Peyer's patch (tissue), 4 donors: ENCODE measurements at places on chromosomes 11 and 22.

DNA sequence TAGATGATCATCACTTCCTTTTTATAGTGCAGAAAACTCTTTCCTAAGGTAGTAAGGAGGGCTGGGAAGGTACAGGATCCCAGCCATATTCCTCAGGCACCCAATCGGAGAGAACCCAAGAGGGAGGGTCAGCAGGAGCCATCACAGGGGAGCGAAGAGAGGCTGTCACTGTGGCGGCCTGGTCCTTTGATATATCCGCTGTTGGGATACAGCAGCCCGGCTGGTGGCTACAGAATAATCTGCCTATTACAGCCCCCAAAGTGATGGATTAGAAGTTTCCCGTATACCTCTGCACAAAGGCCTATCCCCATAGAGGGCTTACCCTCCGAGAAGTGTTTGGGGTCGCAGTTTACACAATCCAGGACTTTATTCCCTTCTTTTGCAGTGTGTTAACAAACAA, 48.5 kb downstream of the OR4D9 start:
- DNase-seq = no peak

- no peak for DNase-seq
Observed at GRCh38 chr11:117945047-117945810, 16.0 kb upstream of the TMPRSS13 start.

- peak; percentile 80 for DNase-seq
Observed at GRCh38 chr22:36384766-36385481, 2.8 kb downstream of the MYH9 start.

GRCh38 chr22:43363315-43364168, 20.4 kb upstream of the SCUBE1 start:
- no peak for DNase-seq

DNA sequence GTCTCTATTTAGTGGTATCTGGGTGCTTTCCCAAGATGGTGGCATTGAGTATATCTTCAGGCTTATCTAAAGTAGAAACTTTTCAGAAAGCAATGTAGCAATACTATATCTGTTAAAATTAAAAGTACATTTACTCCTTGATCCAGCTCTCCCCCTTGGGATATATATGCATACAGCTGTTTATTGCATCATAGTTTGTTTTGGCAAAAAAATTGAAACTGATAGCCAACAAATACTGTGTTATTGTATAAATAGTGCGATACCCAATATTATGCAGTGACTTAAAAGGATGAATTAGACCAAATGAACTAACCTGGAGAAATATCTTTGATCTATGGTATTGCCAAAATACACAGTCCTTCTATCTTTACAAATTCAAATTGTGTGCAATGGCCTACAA, 8.4 kb upstream of the OR10A3 start:
- no peak for DNase-seq

- no peak for DNase-seq
Observed at GRCh38 chr11:133530501-133530835, 1.8 kb downstream of the OPCML start.

GRCh38 chr22:22600531-22601261, 41.6 kb upstream of the PRAME start:
- DNase-seq = no peak

DNA sequence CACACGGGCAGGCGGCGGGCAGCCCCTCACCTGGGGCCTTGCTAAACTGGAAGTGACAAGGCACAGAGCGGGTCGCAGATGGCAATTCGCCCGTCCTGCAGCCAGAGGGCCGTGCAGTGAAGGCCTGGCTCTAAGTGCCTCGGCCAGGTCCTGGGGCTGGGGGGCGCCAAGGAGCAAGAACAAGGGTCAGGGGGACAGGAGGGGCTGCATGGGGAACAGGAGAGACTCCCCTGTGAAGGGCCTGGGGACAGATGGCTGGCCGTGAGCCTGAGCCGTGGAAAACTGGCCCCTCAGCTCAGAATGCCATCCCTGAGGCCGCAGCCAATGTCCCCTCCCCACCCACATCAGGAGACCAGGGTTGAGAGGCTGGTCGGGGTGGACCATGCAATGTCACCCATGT, 60.0 kb downstream of the RTL6 start:
- no peak for DNase-seq

DNA sequence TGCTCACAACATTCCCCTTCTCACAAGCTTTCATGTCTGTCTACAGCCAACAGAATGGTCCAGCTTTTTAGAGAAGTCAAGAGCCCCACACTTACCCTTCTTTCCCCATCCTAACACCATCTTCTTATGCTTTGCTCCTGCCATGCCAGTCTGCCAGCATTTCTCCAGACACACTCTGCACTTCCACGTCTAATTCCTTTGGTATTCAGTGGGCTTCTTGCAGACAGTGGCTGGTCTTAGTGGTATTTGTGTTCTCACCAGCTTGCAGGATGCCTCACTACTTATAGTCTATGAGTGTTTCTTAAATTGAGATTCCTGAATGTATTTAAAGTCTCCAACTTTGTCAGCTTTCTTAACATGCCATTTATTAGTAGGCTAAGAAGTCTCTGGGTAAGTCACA, 154.4 kb downstream of the BBOX1 start:
- no peak for DNase-seq
